Endothelial cell (in vitro differentiated cells): ENCODE measurements at places on chromosomes 12 and 14. TPM values are rescaled to one million over a fixed set of nuclear protein-coding genes. Genes with fewer than 3 reads are reported as not detected.

- no peak for DNase-seq
Observed at GRCh38 chr14:49581209-49582112, 4.7 kb downstream of the RPS29 start.

CAMKK2 gene
- 44.5 TPM for total RNA-seq

GRCh38 chr12:62335057-62335456 is 74.9 kb downstream of the USP15 start:
- no peak for DNase-seq

SPIC gene
- not detected for total RNA-seq

TMPRSS12 gene
- not detected for total RNA-seq

TSHR gene
- total RNA-seq = not detected

DNA sequence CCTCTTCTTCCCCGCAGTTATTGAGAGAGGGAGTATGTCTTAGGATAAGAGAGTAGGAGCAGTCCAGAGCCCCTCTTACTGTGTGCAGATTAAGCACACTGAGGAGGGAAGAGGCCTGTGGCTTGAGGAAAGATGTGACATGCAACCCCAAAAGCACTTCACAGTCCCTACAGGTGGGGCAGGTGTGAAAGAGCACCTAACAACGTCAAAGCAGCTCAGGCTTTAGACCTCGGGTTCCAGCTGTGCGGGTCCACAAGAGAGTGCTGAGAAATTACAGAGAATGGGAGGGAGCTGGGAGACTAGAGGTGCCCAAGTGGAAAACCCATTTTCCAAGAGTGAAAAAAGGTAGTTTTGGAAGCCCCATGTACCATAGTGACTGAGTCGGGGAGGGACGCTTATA is 127.6 kb downstream of the SLC25A47 start:
- no peak for DNase-seq
